ENCODE measurements at places on chromosomes 6 and 20.

- DNase-seq, result no peak
These were observed 4.5 kb upstream of the FAM110A start for GRCh38 chr20:828987-829386.

DNA sequence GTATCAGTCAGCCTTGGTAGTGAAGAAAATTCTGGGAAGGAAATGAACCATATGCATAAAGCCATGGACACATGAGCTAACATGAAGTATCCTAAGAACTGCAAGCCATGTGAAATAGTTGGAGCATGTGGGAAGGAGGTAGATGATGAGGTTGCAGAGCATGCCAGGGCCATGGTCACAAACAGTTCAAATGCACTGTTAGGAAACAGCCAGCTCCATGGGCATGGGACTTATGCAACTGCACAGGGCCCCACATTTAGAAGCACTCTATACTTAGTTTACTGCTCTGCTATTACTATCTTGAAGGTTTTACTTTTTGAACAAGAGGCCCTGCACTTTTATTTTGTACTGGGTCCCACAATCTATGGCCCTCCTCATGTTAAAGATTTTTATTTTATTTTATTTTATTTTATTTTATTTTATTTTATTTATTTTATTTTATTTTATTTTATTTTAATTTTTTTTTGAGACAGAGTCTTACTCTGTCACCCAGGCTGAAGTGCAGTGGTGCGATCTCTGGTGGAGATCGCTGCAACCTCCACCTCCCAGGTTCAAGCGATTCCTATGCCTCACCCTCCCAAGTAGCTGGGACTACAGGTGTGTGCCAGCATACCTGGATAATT lies 169.1 kb downstream of the IBTK start:
- no peak for DNase-seq

GRCh38 chr20:63060057-63060991 lies 53.6 kb upstream of the BHLHE23 start:
- peak; percentile 53 for DNase-seq

DNA sequence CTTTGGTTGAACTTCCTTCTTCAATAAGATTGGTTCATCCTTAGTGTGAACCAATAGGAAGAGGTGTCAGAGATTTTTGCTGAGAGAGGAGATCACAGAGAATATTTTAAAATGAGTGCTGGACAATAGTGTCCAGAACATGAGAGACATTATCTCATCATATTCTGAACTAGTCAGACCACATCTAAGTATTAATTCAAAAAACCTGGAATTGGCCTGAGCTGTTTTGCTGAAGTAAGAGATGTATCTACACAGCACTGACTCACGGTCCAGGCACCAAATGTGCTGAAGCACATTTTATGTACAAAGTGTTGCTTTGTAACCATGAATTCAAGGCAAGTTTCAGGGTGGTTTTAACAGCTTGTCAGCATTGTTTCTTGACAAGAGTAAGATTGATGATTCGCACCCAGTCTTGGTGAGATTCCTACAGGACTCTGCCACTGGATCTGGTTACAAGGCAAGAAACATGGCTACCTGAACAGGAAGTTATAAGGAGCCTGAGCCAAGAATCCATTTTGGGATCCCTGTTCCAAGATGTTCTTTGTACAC lies 178.2 kb upstream of the HEY2 start:
- DNase-seq, result no peak

DNA sequence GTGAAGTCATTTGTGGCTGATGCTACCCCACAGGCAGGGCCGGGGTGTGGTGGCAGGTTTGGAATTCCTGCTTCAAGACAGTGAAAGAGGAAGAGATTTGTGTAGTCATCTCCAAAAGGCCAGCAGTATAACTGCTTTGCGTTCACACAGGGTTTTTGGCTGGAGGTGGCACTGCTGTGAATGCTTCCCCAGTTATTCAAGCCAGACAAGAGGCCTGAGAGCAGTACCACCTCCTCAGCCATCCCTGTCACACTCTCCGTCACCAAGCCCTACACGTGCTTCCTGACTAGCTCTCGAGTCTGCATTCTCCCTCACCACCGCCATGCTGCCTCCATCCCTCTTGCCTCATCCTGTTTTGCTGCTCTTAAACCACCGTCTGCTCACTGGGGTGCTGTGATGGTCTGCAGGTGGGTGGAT lies 23.9 kb downstream of the ARMC2 start:
- no peak for DNase-seq

DNA sequence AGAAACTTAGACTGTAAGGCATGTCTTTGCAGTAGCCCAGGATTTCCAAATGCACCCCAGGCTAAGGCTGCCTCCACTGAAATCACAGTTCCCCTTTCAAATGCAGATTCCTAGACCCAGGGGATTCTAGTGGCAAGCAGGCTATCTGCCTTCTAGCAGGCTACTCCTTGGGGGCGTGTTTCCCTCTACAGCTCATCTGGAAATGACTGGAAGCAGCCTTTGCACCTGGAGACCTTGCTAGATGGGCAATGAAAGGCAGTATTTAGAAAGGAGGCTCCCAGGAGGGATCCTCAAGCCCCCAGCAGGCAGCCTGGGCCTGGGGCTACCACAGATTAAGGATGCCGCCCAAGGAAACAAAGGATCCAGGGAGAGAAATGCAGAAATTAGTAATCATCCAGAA lies 26.0 kb upstream of the SYNDIG1 start:
- DNase-seq, result peak; percentile 30

DNA sequence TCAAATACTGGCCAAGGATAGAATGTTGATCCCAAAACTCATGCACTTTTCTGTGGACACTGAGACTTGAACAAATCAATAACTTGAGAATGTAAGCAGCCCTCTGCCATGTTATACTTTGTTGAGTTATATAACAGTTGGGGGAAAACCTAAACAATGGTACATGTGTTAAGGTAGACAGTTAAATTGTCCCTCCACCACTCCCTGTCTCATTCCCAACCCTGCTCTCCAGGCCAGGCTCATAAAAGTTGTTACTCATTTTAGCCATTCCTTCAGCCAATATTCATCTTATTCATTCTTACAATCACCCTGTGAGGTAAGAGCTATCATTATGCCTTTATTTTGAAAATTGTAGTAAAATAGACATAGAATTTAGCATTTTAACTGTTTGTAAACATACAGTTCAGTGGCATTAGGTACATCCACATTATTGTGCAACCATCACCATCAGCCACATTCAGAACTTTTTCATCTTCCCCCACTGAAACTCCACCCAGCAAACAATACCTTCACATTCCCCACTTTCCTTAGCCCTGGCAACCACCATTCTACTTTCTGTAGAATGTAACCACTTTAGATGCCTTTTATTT lies 38.2 kb upstream of the IER3 start:
- no peak for DNase-seq

DNA sequence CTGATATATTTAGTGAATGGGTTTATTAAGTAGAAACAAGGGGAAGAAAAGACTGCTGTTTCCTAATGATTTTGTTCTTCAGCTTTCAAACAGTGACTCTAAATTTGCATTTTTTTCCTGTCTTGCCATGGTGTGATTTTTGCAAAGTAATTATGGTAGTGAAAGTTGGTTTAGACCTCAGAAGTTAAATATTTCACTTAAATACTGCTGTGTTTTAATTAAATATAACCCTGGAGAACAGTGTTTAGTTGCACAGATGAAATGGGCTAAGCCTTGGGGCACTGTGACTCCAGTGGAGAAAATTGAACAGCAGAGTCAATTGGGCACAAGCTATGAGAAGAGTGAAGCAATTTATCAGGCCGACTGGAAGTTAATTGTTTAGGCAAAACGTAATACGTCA lies 111.1 kb upstream of the MCHR2 start:
- no peak for DNase-seq

- DNase-seq, result no peak
These were observed 95.1 kb downstream of the LIN28B start for GRCh38 chr6:105051941-105052471.

GRCh38 chr20:63364801-63365585 lies 3.8 kb upstream of the CHRNA4 start:
- DNase-seq, result no peak

DNA sequence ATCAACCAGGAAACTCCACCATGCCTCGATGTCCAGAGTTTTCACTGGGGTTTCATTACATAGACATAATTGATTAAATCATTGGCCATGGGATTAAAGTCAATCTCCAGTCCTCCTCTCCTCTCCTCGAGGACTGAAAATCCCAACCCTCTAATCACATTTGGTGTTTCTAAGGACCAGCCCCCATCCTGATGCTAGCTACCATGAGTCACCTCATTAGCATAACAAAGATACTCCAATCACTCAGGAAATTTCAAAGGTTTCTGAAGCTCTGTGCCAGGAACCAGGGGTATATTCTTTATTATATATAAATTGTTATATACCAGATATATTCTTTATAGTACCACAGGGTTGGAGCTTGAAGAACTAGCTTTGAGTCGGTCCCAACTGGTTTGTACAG lies 212.9 kb upstream of the PRND start:
- DNase-seq, result no peak

DNA sequence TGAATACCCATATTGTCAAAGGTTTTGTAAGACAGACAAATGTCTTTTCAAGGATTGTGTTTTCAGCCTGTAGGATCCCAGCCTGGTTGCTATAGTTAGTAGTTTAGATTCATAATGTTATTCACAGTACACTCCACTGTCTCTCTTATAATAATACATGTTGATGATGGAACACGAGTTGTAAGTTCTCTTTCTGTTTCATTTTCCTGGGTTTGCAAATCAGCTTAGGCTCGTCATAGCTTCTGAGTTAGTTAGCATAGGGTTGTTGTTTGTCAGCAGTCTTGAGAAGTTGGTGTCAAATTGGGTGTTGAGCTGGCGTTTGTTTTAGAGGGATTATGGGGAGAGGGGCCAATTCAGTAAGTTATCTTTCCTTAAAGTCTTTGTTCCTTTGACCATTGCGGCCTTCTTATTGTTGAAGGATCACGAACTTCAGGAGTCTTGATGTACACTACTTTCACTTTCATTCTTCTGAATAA lies 45.8 kb downstream of the QKI start:
- DNase-seq, result no peak

- peak; percentile 96 for DNase-seq
These were observed at the start of gene PPIL1 for GRCh38 chr6:36874443-36875249. Gene PPIL1 (minus strand): TSS chr6:36874803. CDS start chr6:36874772, 31 bp downstream.
